ENCODE measurements at places on chromosomes 3 and 15. TPM values are rescaled to one million over a fixed set of nuclear protein-coding genes. Genes with fewer than 3 reads are reported as not detected.

Gene LRRK1
- polyA plus RNA-seq = 3.1 TPM

Gene CPA3
- 0.58 TPM for polyA plus RNA-seq

DNA sequence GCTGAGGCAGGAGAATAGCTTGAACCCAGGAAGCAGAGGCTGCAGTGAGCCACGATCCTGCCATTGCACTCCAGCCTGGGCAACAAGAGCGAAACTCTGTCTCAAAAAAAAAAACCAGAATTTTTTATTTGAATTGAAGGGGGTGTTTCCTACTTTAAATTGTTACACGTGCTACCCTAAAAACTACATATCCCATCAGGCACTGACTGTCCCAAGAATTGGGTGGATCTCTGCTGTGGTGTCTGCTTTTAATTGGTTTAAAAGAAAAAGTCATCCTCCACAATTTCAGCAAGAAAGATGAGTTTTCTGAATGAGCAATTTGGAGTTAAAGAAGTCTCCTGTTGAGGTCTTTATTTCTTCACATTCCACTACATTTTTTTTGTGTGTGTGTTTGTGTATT, 2.1 kb downstream of the PDIA3 start:
- DNase-seq = no peak

GRCh38 chr3:8757551-8758518, 11.6 kb downstream of the OXTR start:
- DNase-seq = no peak

DNA sequence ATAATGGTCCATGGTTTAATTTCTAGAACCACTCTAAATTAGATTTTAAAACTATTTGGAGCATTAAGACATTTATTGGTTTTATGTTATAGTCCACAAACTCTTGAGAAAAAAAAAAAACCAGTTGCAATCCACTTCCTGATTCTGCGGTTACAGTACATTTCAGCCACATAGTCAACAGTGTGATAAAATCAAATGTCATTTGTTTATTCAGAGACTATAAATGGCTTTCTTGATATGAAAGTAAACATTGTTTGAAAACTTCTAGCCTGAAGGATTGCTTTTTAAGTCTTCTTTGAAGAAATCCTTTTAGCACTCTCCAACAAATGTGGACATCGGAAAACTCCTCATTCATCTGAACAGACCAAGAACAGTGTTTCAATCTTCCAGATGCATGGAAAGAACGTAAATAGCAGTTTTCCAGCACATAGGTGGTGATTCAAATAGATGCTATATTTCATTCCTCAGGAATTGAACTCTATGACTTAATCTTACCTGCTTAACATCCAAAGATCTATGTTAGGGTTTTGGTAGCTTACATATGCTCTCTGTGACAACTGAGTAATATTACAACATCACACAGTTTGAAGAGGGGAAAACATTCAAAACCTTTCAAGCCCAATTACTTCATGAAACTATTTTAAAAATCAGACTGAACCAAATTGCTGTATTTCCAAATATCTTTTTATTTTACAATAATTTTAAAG, 87.8 kb upstream of the UBE2E2 start:
- no peak for DNase-seq

GRCh38 chr3:65027335-65027734, 339.5 kb upstream of the ADAMTS9 start:
- DNase-seq = no peak

DNA sequence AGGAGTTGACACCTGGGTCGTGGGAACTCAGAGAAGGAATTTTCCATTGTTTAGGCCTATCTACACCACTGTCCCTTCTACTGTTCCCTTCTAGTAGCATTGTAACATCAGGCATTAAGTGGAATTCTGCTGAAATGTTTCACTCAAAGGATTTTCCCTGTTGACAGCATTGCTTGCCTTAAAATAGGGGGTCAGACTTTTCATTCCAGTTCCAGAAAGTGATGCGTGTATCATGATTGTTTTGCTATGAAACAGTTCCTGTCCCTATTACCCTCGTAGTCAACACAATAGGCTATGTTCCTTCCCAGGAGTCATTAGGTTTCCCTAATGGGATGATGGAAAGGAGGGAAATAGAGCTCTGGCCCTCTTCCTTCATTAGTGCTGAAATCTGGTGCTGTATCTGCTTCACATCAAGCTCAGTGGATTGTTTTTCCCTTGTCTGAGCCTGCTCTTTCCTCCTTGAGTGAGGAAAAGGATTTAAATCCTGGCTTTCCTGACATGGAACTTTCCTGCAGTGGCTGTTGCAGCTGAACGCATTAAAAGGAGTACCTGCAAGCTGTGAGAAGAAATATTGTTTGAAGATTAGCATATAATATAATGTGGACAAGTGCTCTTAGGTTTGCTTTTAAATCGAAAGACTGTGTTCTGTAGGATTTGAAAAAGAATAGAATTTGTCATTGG, 195.9 kb downstream of the KLHL25 start:
- no peak for DNase-seq

GRCh38 chr3:143824735-143825385, 23.4 kb downstream of the SLC9A9 start:
- DNase-seq = no peak

DNA sequence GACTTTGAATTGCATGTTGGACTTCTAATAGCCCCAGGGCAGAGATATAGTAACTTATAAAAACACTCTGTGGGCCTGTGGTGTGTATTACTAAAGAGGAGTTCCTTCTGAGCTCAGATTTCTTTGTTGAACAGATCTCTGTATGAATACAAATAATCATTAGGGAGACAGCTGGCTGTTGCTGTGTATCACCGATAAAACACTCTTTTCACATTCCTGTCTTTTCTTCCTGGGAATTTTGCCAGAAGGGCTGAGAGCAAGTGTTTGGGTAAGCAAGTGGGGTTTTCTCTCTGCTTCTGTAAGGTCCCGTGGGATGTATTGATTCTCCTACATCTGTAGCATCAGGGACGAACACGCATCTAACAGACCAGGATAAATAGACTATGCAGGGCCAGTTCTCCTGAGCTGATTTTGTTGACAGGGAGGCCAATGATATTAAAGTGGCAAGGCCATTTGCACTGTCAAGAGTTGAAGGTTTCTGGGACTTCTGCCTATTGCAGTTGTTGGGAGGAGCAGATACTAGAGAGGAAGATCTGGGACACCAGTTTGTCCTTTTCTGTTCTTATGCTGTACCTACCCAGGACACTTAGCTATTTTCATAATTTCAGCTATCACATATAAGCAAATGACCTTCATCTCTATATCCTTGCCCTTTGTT, 225.9 kb upstream of the CD96 start:
- no peak for DNase-seq

GRCh38 chr15:87498560-87498959, 758.0 kb downstream of the NTRK3 start:
- DNase-seq = no peak

- no peak for DNase-seq
Observed at GRCh38 chr3:16288664-16289063, 23.7 kb downstream of the OXNAD1 start.

GRCh38 chr3:54832876-54833275, 95.0 kb downstream of the LRTM1 start:
- no peak for DNase-seq

- DNase-seq = no peak
Observed at GRCh38 chr15:63109920-63110319, 11.7 kb upstream of the LACTB start.

- no peak for DNase-seq
Observed at GRCh38 chr3:52522651-52523251, 10.9 kb downstream of the NT5DC2 start.

DNA sequence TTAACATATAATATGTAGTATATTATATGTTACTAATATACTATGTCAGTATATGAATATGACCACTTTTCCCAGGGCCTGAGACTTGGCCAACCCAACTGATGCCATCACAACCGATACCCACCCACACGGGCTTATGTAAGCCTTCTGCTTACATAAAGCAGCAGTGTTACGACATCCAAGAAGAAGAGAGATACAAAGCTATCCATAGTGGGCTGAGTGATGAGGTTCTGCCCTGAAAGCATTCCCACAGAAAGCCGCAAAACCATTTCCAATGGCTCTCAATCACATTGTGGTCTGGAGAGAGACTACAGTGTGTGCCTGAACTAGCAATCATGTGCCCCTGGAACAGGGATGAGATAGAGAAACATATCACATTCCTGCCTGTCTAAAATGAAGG, 177.9 kb downstream of the PLOD2 start:
- DNase-seq = no peak

DNA sequence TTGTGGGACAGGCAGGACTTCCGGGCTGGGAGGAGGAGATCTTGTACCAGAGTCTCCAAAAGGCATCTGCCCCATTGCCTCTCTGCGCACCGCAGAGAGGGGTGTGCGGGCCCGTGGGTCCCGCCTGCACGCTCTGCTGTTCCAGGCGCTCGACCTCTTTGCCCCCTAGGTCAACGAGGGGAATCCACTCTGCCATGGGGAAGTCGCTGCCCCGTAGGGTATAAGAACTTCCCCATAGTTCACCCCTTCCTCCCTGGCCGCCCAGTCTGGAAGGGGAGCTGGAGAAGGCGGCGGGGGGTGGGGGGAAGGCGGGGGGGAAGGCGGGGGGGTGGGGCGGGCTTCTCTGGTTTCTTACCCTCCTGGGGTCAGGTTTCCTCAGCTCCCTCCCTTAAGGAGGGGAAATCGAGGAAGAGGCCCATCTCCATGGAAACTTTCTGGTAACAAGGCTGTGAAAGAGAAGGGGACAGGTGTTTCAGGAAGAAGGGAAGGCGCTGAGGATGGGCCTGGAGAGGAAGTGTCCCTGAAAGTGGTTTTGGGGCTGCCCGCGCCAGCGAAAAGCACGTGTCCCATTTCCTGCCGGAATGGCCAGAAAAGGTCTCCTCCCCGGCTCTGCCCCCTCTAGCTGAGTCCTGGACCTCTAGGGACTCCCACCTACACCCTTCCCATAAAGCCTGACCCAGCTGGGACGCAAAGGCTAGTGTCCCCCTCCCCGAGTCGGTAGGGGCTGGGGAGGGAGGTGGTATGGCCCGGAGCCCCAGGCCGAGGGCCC, 27.5 kb downstream of the NR1I2 start:
- no peak for DNase-seq

DNA sequence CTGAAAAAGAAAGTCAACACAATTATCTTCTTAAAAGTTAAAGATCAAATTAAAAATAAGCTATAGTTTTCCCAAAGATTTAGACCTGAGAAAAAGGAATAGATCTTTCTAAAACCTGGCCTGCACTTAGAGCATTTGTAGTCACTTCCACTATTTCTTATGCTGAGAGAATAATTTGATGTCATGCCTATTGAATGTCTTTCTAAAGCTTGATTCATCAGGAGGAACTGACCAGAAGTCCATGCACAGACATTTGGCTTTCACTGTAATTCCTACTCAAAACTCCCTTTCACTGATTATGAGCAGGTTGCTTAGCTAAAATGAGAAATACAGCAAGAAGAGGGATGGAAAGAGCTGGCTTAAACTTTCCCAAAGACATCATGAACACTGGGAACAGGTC, 4.3 kb downstream of the GREM1 start:
- DNase-seq = no peak

DNA sequence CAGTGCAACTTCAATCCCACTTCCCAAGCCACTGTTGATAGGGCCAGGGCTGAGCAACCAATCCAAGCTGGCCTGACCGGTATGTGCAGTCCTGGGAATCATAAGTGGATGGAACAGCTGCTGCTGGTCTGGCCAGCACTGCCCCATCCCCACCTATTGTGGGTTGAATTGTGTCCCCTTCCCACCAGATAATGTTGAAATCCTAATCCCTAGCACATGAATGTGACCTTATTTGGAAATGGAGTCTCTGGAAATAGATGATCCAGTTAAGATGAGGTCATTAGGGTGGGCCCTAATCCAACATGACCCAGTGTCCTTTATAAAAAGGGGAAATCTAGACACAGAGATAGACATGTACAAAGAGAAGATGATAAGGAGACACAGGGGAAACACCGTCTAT, 13.7 kb upstream of the PDIA5 start:
- no peak for DNase-seq

GRCh38 chr3:50365080-50365841, 5.9 kb upstream of the TMEM115 start:
- DNase-seq = peak; percentile 61

DNA sequence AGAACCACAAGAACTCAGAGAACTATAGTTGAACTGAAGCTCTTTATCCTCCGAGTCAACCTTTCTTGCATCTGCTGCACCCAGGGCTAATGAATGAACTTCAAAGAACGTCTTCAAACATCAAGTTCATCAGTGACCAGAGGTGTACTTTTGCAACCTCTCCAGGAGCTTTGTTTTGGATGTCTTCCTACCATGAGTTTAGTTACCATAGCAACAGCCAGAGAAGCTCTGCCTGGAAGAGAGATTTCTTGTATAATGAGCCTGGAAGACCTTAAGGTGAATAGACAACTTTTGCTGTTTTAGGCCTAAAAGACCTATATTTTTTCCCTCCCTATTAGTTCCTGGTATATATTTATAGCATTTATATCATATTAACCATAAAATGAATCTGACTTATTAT, 9.1 kb downstream of the ACTC1 start:
- no peak for DNase-seq

- no peak for DNase-seq
Observed at GRCh38 chr3:59268170-59268569, 218.3 kb upstream of the CFAP20DC start.

- no peak for DNase-seq
Observed at GRCh38 chr3:48413086-48413485, 16.8 kb downstream of the PLXNB1 start.

- no peak for DNase-seq
Observed at GRCh38 chr15:80856809-80857377, 77.7 kb downstream of the CEMIP start.

DNA sequence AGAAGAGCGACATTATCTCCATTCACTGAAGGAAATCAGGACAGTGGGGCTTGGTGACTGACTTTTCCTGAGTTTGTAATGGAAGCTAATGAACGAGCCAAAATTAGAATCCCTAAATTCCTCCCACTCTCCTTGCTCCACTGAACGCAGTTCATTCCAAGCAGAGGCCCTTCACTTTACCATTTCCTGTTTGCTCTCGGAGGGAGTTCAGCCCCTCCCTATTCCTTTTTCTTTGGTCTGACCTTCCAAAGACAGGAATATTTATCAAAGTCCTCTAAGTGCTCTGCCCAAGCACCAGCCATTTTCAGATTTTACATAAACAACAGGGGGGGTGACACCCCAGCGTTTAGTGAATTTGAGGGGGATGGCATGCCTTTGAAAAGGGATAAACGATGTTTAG, 24.0 kb upstream of the PTPRG start:
- DNase-seq = peak; percentile 65

GRCh38 chr3:156675830-156676767, 1.7 kb downstream of the TIPARP start:
- no peak for DNase-seq

DNA sequence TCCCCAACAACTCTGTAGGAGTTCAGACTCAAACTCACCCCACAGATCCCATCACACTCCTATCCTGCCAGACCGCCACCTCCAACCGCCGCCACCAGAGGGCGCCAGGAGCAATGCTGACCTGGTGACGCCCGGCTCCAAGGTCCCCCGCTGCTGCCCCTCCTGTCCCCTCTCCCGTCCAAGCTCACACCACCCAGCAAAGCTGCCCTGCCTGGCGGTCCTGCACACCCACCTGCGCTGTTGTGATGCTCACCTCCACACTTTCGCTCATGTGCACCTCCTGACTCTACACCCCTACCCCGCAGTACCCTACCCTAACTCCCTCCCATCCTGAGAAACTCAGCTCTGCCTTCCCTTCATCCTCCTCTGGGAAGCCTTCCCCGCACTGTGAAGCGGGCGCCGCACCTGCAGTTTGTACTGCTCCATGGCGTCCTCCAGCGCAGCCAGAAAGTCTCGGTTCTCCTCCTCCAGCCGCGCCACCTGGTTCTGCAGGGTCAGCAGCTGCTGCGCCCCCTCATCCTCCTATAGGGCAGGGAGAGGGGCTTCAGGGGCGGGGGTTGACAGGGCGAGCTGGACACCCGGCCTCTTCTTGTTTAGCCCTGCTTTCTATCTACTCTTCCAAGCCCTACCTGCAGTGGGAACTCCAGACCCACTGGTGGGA, 7.9 kb downstream of the KIF7 start:
- no peak for DNase-seq
